ENCODE measurements at places on chromosomes 7 and 10.

GRCh38 chr10:107081644-107082043, 82.9 kb downstream of the SORCS1 start:
- DNase-seq, result no peak

- DNase-seq, result no peak
These were observed 496.3 kb upstream of the KLF6 start for GRCh38 chr10:4281190-4281825.

DNA sequence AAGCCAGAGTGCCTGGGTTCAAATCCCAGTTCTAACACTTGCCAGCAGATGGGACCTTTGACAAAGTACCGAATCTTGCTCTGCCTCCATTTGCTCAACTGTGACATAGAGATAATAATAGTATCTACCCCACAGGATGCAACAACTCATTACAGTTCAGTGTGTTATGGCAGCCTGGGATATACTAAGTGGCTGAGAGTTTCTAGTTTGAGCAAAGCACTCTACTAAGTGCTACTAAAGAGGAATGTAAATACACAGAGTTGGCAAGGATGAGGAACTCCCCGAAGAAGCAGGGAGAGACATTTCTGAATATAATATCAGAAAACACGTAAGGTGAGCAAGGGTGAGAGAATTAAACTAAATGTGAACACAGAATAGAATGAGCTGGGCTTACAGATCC, 243.2 kb downstream of the ARHGAP21 start:
- no peak for DNase-seq

- no peak for DNase-seq
These were observed 11.1 kb downstream of the FAM53B start for GRCh38 chr10:124732931-124733570.

GRCh38 chr7:79308192-79308591, 145.3 kb downstream of the MAGI2 start:
- peak; percentile 54 for DNase-seq

GRCh38 chr10:126387931-126388911, at the start of gene ADAM12:
TSS of gene ADAM12 (minus strand) at chr10:126388477. CDS start at chr10:126388145, 332 bp downstream.
- DNase-seq, result no peak

DNA sequence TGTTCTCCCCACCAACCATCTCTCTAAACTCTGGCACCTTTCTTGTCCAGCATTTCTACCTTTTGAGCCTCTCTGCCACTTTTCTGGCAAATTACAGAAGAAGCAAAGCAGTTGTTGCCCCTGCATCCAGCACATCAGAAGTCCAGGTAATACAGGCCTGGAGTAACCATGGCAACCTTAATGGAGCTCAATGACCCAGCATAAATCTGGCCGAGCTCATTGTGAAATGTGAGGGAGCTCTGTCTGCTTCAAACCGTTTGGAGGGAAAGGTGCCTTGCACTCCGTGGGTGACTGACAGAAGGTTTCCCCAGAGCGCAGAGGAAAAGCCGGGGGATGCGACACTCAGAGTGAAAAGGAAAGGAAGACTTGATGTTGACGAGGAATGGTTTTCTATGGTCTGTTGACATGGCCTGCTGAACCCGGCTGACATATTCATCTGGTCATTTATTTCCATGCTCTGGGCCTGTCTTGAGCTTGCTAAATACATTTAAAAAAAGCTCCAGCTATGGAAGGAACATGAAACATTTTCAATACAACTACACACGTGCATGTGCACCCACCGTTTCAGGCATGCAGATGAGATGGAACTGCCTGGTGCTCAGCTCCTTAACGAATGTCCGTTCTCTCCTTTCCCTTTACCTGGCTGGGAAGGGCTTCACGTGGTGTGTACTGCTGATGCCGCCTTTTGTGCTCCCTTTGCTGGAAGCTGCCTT, 74.9 kb downstream of the ADRA2A start:
- DNase-seq, result no peak

DNA sequence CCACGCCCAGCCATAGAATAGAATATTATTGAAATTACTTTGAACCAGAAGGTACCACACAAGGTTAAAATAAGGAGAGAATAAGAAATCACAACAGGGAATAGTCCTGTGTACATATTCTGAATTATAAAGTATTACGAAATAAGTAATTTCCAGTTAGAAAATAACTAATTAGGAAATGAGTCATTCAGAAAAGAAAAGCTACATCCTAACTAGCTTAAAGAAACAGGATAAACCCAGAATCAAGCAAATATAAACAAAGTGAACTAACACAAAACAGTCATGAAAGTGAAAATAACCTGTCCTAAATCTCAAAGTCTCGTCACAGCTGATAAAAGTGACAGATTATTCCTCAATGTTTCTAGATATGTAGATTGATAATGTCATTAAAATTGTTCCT, 74.8 kb upstream of the NEBL start:
- no peak for DNase-seq

DNA sequence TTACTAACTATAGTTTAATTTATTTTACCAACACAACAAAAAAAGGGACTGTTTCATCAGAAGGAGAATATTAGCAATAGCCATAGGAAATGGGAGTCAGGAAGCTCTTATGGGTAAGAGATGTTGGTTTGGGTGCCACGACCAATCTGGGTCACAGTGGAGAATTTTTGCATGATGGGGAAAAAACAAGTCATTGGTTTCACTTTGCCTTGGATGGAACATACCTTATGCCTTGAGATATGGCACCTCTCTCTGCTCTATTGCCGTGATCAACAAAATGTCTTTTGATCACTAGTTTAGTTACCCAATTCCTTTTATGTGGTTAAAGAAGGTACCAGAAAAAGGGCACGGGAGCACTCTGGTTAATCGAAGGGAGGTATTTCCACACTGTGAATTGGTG, 48.2 kb downstream of the PNLIPRP3 start:
- DNase-seq, result no peak

GRCh38 chr7:139768249-139768824, 9.5 kb downstream of the HIPK2 start:
- DNase-seq, result no peak

DNA sequence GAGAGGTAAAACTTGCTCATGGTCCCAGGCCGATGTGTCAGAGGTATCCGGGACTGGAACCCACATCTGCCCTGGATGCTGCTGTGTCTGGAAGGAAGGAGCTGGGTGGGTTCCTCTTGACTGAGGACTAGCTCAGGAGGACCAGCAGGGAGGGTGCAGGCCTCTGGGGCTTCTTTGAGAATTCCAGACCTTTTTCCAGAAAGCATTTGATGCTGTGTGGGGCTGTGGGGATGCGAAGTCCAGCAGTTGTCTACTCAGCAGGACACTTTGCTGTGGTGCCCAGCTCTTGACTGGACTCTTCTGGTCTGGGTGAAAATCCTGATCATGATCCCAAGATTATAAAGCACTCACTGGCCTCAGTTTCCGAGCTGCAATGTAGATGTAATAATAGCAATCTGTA, 1.7 kb downstream of the RAMP3 start:
- DNase-seq, result no peak

GRCh38 chr10:20004087-20004523, 187.9 kb downstream of the PLXDC2 start:
- DNase-seq, result no peak

- DNase-seq, result no peak
These were observed 27.7 kb downstream of the STK32C start for GRCh38 chr10:132279873-132280645.

DNA sequence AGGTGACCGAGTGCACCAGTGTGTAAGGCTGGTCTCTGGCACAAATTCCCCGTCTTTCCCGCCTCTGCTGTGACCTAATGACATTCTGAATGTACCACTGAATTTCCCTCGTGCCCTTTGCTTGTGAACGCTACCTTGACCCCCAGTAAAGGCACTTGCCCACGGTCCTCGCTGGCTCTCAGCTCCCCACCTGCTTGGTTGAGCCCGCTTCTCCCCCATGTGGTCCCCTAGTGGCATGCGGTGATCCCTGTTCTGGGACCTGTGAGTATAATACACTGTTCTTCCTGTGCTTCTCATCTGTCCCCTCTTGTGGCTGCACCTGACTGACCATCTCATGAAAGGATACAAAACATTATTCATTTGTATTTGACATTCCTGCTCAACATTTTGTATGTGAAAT, 495.7 kb downstream of the INHBA start:
- DNase-seq, result no peak

GRCh38 chr7:25529320-25529719, 301.0 kb upstream of the NPVF start:
- no peak for DNase-seq

DNA sequence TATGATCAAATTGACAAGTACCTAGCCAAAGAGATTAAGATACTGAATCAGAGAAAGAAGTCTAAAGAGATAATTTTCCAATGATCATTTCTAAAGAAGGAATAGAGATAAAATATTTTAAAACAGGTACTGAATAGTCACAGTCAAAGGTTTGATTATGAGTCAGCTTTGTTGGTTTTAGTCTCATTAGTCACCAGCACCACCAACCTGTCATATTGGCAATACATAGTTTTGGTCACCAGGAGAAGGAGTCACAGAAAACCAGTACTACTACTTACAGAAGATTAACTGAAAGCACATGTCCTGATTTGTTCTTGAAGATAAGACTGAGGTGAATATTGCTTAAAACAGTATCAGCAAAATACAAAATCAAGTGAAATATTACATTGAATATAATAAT, 34.6 kb downstream of the ZEB1 start:
- no peak for DNase-seq

DNA sequence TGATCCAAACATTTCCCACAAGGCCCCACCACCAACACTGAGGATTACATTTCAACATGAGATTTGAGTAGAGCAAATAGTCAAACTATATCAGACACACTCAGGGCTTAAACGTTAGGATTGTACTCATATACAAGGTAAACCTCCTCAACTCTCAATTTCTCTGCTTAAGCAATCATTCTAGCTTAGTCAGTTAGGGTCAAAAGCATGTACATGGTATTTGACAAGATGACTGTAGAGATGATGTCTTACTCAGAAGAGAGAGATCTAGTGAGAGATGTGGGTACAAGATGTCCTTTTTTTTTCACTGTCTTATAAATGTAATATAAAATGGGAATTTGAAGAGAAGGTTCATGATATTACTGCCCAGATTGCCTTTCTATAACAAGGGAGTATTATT, 270.1 kb downstream of the PRKG1 start:
- no peak for DNase-seq

GRCh38 chr7:47946581-47947354, 1.5 kb downstream of the PKD1L1 start:
- DNase-seq, result no peak

DNA sequence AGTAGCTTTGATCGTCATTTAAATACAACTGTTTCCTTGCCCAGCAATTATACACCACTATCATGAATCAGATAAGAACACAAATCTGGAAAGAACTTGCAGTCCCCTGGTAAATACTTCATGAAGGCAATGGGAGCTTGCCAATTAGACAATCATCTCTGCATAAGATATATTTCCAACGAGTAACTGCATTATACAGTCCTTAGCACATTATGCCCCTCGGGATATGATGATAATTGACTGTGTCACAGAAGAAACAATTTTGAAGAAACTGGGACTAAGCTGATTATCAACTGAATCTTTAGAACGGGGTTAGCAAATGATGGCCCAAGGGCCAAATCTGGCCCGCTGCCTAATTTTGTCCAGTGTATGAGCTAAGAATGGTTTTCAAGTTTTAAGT, 155.7 kb downstream of the TRIL start:
- DNase-seq, result no peak

DNA sequence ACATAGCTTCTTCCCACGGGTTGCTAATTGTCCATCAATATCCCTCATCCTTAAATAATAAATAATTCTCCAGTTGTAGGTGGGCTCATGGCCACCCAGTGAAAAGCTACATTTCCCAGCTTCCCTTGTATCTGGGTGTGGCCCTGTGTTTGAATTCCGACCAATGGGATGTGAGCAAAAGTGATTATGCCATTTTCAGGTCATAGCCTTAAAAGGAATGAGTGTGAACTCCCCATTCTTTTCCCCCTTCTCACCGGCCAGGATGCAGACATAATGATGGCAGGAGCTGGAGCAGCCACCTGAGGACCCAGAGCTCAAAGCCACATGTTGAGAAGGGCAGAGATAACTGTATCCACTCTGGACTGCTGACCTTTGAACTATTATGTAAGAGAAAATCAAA, 30.3 kb upstream of the CALU start:
- DNase-seq, result no peak

GRCh38 chr10:78207776-78208175, 174.1 kb downstream of the RPS24 start:
- DNase-seq, result no peak

DNA sequence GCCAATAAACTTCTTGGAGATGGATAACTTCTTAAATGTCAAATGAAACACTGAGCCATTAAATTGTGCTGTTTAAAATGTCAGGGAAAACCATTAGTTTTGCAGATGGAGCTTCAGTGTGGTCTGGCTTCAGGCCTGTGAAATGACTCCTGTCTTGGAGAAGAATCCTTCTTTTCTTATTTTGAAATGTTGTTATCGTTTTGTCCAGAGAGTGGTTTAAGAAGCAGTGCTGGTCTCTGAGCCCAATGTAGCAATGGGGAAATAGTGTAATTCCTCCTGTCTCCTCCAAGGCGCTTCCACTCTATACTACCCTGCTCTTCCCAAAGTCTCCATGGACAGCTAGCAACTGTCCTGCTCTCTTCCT, 177.6 kb downstream of the REEP3 start:
- no peak for DNase-seq

GRCh38 chr7:48028938-48029337, at the start of gene SUN3:
TSS of gene SUN3 (minus strand) at chr7:48029107. CDS start at chr7:48028938, 169 bp downstream.
- DNase-seq, result no peak

- DNase-seq, result no peak
These were observed 73.3 kb downstream of the NRF1 start for GRCh38 chr7:129684777-129685176.

DNA sequence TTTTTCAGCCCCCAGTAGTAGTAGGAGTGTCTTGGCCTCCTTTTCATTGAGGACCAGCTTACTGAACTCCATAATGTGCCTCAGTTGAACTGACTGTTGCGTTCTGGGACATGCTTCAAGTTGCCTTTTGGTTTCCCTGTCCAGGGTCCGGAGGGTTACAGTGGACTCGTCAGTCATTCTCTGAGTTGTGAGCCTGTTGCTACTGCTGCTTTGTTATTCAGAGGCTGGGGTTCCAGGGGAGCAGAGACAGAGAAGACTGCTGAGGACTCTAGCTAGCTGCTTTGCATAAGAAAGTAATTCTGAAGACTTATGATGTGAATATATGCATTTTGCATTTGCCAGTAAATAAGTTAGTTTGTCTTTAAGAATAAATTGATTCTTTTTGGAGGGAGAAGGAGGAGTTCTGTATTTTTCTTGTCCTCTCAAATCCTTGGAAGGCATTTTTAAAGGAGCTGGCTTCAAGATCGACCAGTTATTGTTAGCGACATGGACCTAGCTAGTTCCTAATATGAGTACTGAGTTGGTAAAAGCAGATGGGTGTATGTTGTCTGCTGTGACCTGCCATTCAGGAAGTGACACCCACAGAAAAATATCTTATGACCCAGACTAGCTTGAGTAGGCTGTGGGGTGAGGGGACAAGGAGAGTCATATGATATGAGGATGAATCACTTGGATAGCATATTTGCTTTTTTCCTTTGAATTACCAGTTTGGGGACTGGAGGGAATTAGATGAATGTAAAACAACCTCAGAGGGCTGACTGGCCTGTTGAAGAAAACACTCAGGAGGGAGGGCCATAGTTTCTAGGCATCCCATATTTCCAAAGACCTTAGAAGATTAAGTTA, 8.3 kb downstream of the PI4K2A start:
- DNase-seq, result no peak

GRCh38 chr7:151459726-151460473, 20.0 kb upstream of the CRYGN start:
- no peak for DNase-seq

All from NCI-H1417 treated with DMSO at 0.1 percent for 48 hours (cell line).